ENCODE measurements at places on chromosomes 13 and 19.

DNA sequence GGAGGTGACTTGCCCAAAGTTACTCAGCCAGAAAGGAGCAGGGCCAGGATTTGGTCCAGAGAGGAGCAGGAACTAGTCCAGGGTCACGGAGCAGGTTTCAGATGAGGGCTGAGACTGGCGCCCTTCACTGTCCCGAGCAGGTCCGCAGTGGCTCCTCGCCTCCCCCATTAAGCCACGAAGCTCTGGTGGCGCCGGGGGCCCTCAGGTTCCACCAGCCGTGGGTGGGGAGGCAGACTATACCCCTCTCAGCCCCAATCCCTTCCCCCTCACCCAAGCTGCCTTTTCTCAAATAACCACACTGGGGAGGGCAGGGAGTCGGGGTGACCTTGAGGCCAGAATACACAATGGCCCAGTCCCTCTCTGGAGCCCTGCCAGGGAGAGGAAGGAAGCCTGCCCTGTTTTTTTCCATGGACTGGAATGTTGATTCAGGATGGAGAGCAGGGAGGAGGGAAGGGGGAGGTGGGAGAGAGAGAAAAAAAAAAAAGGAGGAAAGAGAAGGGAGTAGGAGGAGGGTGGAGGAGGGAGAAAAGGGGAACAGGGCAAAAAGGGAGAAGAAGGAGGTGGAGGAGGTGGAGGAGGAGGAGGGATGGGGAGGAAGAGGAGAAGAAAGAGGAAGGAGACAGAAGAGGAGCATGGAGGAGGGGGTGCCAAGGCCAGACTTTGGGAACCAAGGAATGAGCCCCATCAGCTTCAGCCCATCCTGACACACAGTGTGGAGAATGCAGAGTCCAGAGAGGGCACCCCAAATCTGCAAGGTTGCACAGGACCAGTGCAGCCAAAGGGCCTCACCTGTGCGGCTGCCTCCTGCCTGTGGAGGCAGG lies 19.7 kb downstream of the CEACAM16 start:
- DNase-seq: peak; percentile 31

GRCh38 chr19:2053601-2054389 lies 2.8 kb upstream of the MKNK2 start:
- DNase-seq: no peak

GRCh38 chr13:41458187-41458760 lies 924 bp downstream of the RGCC start:
- peak; percentile 38 for DNase-seq

DNA sequence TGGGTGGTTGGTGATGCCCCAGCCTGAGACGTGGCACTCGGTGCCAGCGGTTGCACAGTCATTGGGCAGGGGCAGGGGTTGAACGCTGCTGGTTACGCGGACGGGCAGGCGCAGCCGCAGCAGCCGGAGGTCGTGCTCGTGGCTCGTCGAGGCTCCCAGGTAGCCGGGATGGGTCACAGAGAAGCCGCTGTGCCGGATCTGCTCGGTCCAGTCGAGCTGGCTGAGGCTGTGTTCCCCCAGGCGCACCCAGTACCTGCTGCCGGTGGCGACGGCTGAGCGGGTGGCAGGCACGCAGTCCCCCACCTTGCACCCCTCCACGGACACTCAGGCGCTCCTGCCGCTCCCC lies 2.9 kb downstream of the KLK12 start:
- DNase-seq: no peak

DNA sequence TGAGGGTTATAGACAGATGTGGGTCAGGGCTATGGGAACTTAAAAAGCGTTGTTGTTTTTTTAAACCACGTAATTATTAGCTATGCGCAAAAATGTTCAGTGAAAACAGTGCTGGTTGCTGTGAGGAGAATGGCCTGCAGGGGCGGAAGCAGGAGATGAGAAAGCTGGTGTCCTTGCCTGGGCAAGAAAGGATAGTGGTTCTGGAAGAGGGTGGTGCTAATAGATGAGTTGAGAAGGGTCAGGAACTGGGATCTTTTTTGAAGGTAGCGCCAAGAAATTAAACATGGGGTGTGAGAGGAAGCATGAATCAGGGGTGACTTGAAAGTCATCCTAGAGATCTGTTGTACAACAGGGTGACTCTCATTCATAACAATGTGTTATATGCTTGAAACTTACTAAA lies 4.8 kb upstream of the SMG9 start:
- DNase-seq: no peak

- DNase-seq: no peak
Observed at GRCh38 chr19:49639401-49640112, 386 bp downstream of the RRAS start.

GRCh38 chr19:15323496-15324235 lies 8.7 kb downstream of the BRD4 start:
- no peak for DNase-seq

GRCh38 chr19:57800696-57801095 lies 14.0 kb downstream of the ZNF552 start:
- no peak for DNase-seq

- no peak for DNase-seq
Observed at GRCh38 chr13:107518780-107519179, 696.6 kb downstream of the LIG4 start.

DNA sequence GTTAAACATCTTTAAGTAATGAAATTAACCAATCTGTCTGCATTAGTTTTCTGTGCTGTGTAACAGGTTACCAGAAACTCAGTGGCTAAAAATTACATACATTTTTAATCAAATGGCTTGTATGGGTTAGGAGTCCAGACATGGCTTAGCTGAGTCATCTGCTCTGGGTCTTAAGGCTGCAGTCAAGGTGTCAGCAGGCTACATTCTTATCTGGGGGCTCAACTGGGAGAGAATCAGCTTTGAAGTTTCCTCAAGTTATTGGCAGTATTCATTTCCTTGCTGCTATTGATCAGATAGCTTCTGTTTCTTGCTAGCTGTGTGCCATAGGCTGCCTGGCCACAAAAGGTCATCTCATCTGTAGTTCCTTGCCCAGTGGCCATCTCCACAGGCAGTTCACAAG lies 1163.0 kb downstream of the DIAPH3 start:
- no peak for DNase-seq

- no peak for DNase-seq
Observed at GRCh38 chr13:27172495-27172842, 858 bp upstream of the USP12 start.

- DNase-seq: no peak
Observed at GRCh38 chr19:4717191-4717965, 6.3 kb downstream of the DPP9 start.

GRCh38 chr13:48741377-48741776 lies 87.6 kb downstream of the CYSLTR2 start:
- DNase-seq: no peak

DNA sequence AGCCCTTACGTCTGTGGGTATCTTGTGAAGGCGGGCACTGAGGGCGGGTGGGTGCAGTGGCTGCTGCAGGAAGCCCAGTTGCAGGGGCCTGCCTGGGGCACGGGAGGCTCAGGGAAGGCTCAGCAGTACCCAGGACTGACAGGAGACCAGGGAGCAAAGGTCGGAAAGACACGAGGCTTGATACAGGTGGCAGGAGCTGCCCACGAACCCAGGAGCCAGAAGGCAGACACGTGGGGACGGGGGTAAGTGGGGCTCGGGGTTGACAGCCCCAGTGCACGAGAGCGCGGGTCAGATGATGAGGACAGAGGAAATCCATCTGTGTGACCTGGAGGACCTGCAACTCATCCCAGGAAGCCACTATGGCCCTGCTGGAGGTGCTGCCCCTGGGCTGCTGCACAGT lies 25.3 kb downstream of the ELAVL1 start:
- DNase-seq: no peak

DNA sequence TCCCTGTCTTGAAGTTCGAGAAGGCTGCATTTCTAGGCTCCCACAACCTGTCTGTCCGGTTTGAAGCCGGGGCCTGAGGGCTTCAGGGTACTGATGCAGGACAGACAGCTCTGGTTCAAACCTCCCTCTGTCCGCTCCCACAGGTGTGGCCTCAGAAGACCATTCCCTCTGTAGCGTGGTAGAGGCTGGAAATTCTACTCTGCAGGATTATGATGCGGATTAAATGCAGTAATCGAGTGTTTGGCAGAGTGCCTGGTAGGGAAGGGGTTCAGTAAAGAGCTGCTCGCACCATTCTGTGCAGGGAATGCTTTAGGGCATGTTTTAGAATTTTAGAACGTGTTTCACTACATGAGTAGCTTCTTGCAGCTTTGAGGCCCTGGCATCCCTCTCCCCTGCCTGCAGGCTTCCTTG lies 30.5 kb downstream of the PPP1R37 start:
- DNase-seq: no peak

- no peak for DNase-seq
Observed at GRCh38 chr13:112857914-112858490, 111.0 kb upstream of the MCF2L start.

DNA sequence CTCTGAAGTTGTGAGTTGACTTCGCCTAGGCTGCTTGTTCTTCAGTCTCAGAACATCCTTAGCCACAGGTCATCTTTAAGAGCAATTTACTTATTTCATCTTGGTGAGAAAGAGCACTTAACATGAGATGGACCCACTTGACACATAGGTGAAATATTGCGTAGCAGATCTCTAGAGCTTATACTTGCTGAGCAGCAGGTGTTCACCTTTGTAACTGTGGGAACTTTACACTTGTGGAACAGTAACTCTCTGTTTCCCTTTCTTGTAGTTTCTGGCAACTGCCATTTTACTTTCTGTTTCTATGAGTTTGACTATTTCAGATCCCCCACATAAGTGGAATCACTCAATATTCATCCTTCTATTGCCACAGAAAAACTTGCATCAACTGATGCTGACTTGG lies 95.7 kb downstream of the SLC10A2 start:
- DNase-seq: no peak

GRCh38 chr19:21269813-21270212 lies 59.4 kb downstream of the ZNF708 start:
- DNase-seq: no peak

- DNase-seq: peak; percentile 92
Observed at GRCh38 chr19:48110350-48110966, at the start of gene PLA2G4C. TSS of gene PLA2G4C (minus strand) at chr19:48110817. CDS start at chr19:48106529, 4,288 bp downstream.

DNA sequence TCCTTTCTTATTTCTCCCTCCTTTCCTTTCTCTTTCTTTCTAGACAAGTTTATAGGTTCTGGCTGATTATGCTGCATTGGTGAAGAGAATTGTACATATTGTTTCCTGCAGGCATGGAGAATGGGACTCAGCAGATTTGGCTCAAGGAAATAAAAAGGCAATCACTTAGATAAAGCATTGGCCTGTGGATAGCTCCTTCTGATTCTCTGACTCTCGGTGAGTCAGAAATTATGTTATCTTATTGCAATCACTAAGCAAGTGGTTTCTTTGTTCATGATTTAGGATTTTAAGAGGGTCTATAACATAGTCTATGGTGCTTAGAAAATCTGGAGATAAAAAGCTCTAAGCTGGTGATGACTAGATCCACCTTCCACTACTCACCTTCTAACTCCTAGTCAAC lies 54.0 kb upstream of the POSTN start:
- no peak for DNase-seq

- DNase-seq: no peak
Observed at GRCh38 chr19:49272204-49272603, 52.8 kb downstream of the SLC6A16 start.

- DNase-seq: no peak
Observed at GRCh38 chr19:17527326-17527725, 15.9 kb downstream of the PGLS start.

- no peak for DNase-seq
Observed at GRCh38 chr19:13152356-13152973, 2.3 kb downstream of the IER2 start.

GRCh38 chr13:113648216-113648610 lies 9.8 kb downstream of the ATP4B start:
- no peak for DNase-seq

DNA sequence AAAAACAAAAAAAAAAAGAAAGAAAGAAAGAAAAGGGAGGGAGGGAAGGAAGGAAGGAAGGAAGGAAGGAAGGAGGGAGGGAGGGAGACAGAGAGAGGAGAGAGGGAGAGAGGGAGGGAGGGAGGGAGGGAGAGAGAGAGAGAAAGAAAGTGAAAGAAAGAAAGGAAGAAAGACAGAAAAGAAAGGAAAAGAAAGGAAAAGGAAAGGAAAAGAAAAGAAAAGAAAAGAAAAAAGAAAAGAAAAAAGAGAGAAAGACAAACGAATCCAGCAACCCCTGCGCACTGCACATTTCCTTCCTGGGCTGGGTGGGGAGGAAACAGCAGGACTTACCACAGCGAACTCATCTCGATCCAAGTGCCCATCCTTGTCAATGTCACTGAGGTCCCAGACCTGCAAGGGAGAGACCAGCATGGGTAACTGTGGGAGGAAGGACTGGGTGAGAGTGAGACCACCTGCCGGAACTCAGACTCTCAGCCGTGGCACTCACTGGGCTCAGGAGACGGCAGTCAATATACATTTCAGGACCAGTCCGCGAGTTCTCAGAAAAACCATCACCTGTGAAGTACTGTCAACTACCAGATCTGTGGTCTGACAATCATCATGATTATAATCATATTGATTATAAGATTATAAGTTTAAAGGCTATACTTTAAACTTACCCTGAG lies 43.3 kb downstream of the EPS15L1 start:
- DNase-seq: no peak

- no peak for DNase-seq
Observed at GRCh38 chr13:39044536-39044935, 6.3 kb downstream of the NHLRC3 start.

- DNase-seq: no peak
Observed at GRCh38 chr13:102947745-102948405, 102.0 kb downstream of the ERCC5 start.

GRCh38 chr13:73306688-73307087 lies 247.9 kb downstream of the KLF5 start:
- no peak for DNase-seq

DNA sequence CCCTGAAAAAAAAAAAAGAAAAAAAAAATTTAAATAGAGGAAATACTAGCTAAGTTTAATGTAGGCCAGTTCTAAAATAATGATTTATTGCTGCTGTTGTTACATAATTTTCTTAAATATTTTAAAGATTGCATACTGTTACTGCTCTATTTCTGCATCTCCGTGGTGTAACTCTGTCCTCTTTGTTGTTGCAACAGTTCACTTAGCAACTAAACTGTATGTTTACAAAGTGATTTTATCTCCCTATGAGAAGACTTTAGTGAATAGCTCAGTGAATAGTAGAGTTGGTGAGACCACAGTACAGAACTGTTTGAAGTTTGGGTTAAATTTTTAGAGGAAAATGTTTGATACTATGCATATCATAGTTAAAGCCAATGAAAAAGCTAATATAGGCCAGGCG lies 19.4 kb downstream of the BRCA2 start:
- DNase-seq: no peak
